ENCODE measurements at places on chromosomes 4 and X.

GRCh38 chrX:138930583-138930945, 219.0 kb upstream of the FGF13 start:
- no peak for DNase-seq

DNA sequence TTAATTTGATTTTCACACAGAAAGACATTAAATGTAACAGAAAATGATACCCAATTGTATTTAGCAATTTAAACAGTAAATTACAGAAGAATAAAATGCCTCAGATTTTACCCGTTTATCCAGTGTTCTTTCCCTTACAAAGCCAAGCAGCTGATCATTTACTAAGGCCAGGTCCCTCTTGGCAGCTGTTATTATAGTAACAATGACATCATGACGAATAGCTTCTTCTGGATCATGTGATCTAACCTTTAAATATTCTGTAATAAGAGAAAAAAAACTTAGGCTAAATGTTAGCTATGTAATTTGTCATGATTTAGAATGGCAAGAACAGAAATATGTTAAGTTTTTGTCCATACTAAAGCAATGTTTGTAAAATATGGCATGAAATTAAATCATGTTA, 69.4 kb downstream of the PDS5A start:
- no peak for DNase-seq

DNA sequence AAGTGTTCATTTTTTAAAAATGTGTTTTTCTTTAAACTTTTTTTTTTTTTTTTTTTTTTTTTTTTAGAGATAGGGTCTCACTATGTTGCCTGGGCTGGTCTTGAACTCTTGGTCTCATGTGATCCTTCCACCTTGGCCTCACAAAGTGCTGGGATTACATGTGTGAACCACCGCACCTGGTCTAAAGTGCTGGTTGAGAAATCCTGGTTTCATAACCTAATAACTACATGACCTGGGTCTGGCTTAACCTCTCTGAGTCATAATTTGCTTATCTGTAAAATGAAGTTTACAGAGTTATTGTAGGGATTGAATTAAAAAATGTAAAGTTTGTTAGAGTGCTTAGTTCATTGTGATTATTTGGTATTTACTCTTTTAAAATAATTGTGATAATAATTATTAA, 5.2 kb downstream of the HSD17B13 start:
- DNase-seq, result no peak

- no peak for DNase-seq
These were observed 199.4 kb upstream of the GPRIN3 start for GRCh38 chr4:89506866-89507491.

DNA sequence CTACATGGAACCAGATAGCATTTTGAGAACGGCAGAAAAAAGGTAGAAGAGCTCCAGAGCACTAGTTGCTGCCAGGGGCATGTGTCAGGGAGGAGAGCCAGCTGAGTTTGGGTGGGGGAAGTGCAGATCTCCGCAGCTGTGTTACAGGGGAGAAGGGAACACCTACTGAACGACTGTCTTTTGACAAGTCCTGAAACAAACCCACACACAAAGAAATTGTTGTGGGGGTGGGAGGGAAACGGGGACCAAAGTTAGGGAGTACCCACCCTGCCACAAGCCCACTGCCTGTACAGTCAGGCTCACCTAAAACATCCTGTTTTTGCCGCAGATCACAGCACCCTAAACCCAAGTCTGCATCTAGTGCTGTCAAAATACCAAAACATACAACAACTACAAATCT, 55.5 kb downstream of the LEF1 start:
- DNase-seq, result no peak

GRCh38 chr4:112418092-112418491, 97.9 kb downstream of the NEUROG2 start:
- no peak for DNase-seq

- no peak for DNase-seq
These were observed 2277.7 kb upstream of the AGA start for GRCh38 chr4:179719766-179720450.

- no peak for DNase-seq
These were observed 11.0 kb downstream of the STIM2 start for GRCh38 chr4:26871611-26872010.

- no peak for DNase-seq
These were observed 1.6 kb upstream of the NKX1-1 start for GRCh38 chr4:1407657-1408333.

DNA sequence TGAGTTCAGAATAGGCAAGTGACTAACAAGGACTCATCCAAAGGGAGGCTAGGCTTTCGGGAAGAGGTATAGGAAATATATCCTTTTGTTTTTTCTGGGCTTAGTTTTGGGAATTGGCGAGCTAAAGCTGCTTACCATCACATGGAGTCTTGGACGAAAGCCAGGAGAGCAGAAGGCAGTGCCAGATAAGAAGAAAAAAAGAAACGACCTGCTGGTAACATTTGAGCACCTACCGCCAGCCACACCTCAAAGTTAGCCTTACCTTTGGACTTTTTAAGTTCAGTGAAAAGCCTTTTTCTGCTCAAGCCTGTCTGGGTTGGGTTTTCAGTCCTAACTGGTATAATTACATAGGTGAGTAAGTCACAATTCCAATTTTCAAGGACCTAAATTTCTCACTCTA, 85.1 kb upstream of the LCORL start:
- DNase-seq, result no peak

- no peak for DNase-seq
These were observed 48.2 kb downstream of the CLDN34 start for GRCh38 chrX:10015355-10015722.

- DNase-seq, result no peak
These were observed 12.3 kb downstream of the ATP7A start for GRCh38 chrX:77922787-77923186.

GRCh38 chrX:114798907-114799306, 215.0 kb downstream of the HTR2C start:
- DNase-seq, result no peak

GRCh38 chr4:26751838-26752237, 108.8 kb upstream of the STIM2 start:
- no peak for DNase-seq

- DNase-seq, result no peak
These were observed 5.9 kb upstream of the SCARB2 start for GRCh38 chr4:76219299-76220055.

- DNase-seq, result no peak
These were observed 395.3 kb upstream of the PITX2 start for GRCh38 chr4:111018216-111018615.

- peak; percentile 84 for DNase-seq
These were observed 763.8 kb upstream of the AADAT start for GRCh38 chr4:170853422-170854021.

DNA sequence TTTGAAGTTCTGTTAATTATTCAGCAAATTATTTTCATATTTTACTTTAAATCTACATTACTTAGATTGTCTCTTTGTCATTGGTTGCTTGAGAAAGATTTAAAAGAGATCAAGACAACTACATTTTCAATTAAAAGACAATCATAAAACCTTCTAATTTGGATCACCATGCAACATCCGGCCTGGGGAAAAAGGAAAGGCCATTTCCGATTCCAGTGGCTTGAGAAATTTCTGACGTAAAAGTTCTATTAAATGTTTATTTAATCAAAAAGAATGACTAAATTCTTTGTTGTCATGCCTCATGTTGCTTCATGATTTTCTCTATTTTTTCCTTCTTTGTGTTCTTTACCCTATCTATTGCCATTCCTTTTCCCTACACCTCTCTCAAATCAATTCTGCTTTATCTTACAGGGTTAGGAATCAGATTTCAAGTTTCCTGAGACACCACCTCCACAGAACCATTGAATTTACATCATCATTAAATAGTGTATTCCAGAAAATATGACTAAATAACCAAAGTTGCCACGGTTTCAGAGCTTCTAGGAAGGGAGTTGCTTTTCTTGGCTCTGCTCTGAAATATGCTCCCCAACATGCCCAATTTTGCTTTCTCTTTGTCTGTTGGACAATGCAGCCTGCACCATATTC, 124.6 kb upstream of the ACSL4 start:
- DNase-seq, result no peak

DNA sequence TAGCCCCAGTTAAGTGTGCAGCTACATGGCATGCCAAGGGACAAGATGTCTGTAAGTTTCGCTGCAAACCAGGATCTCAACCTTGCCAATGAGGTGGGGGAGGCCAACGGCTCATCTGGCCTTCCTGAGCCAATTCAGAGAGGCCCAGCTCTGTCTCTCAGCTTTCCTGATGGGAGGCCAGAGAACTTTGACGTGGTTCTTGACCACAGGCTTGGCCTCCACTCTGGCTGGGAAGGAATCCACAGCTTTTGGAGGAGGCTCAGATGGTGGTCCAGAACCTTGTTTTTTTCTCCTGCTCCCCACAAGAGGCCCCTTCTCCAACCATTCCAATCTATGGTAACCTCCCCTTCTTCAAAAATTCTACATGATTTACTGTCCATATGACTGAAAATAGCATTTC, 9.8 kb downstream of the CAPN6 start:
- DNase-seq, result no peak

- no peak for DNase-seq
These were observed 30.3 kb downstream of the TLR10 start for GRCh38 chr4:38752372-38752940.

GRCh38 chrX:145881175-145881995, 63.8 kb downstream of the SLITRK2 start:
- no peak for DNase-seq

- DNase-seq, result no peak
These were observed 62.1 kb upstream of the LANCL3 start for GRCh38 chrX:37509349-37509748.

DNA sequence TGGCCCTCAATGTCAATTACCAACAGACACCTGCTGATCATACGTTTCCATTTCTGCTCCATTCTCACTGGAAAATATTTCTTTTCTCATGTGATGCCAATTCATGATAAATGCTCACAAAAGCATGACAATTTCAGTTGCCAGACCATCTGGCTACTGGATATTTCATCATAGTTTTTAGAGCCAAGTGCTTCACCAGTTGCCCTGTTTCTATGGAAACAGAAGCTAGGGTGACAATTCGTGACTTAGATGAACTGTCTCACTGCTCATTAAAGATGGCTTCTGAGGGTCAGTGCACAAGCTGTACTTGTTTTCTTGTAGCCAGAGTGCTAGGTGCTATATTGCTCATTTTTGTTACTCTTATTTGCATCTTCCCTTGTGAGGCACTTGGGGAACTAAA, 184.9 kb downstream of the COMMD8 start:
- no peak for DNase-seq

DNA sequence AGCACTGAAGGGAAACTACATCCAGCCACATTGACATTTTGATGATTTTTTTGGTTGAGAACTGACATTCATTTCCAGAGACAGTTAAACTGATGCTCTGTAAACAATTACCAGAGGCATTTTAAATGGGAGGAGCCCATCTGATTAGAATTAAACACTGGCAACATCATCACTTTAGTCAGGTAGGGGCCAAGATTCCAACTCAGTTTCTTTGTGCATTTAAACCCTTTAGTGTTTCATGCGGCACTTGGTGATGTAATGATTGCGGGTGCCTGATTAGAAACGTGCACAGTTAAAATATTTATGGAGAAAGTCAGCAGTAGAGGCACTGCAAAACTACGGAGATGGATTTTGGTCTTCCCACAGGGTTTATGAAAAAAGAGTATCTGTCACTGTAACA, 16.1 kb downstream of the TNIP3 start:
- no peak for DNase-seq

DNA sequence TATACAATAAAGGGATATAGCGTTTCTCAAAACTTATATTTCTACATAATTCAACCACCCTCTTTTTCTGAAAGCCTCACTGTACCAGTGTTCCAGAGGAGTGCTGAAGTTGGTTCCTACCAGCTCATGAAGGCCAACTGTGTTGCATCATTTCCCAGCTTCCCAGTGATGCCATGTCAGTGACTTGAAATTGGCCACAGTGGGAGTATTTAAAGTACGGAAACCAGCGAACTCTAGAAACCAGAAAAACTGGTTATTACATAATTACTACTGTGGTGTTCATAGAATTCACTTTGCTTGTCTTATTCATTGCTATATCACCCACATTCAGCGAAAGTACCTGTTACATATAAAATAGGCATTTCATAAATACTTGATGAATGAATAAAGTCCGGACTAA, 135.4 kb downstream of the GC start:
- no peak for DNase-seq

- DNase-seq, result no peak
These were observed 7.6 kb upstream of the GJB1 start for GRCh38 chrX:71215338-71215912.

- DNase-seq, result no peak
These were observed 7.4 kb downstream of the AFF1 start for GRCh38 chr4:86942185-86942666.

- peak; percentile 86 for DNase-seq
These were observed 61.5 kb downstream of the ANXA10 start for GRCh38 chr4:168153596-168154440.

DNA sequence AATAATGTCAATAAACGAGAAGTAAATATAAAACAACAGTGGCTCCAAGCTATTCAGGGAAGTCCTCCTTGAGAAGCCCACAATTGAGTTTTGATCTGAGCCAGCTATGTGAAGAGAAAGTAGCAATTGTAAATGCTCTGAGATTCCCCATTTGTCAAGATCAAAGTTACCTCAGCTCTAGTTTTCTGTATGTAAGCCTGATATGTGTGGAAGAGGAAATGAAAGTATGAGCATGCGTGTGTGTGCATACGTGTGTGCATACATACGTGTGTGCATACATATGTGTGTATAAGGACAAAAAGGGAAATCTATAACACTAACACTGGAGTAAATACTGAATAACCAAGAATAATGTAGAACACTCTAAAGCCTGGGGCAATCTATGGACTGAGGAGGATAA, 130.3 kb downstream of the SCFD2 start:
- DNase-seq, result no peak

DNA sequence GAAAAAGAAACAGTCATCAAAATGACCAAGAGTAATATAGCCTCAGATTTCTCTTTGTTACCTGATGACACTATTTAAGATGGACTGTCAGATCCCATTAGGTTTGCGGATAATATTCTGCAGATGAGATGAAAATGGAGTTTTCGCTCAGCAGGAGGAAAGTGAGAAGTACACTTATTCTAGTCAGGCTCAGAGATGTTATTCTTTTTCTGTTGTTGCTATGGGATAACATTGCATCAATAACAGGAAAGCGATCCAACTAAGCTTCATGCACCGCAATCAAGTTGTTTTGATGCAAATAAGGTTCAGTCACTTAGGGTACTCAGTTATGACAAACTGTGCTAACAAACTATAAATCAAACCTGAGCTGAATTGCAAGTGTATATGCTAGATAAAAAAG, 415.0 kb downstream of the CCSER1 start:
- DNase-seq, result no peak

- no peak for DNase-seq
These were observed 7.6 kb downstream of the ENPEP start for GRCh38 chr4:110483516-110483915.

DNA sequence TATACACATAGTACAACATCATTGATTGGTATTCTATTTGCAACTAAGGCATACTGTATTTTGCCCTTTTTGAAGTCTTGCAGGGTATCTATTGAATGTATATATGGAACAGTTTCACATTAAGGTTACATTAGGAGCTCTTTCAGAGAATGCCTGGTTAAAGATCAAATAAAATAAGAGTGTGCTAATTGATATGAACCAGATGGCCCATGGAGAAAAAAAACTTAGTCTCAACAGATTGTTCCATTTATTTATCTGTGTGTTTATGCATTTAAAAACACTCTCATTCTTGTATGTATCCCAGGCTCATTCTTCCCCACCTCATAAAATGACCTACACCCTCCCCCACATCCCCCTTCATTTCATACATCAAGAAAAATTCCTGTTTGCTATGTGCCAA, 35.2 kb upstream of the GRIA2 start:
- no peak for DNase-seq

Measured in Kasumi-1 (cell line).